Caudate nucleus (tissue), 63 donors: ENCODE measurements at places on chromosomes 3 and 15.

DNA sequence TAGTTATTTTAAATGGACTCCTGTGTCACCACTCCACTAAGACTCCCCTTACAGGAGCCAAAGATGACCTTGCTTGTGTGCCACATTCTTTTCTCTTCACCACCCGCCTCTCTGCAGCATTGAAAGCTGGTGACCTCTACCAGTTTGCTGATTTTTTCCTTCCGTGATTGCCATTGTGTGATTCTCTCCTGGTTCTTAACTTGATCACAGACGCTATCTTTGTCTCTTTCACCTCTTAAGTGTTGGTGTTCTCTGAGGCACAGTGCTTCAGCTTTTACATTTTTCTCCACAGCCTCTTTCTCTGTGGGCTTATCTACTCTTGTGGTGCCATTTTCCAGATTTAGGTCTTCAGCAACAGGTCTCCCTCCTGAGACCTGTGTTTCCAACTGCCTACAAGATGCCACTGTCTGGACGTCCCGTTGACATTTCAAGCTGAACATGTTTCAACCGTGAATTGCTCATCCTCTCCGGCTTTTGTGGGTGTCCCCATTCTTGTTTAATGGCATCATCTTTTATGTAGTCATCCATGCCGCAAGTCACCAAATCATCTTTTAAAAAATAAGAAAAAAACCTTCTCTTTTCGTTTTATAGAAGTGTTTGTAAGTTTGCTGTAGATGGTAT is 26.5 kb downstream of the IQGAP1 start:
- no peak for DNase-seq

- DNase-seq, result no peak
Measured at GRCh38 chr3:94064243-94064860, 1.5 kb downstream of the NSUN3 start.

- DNase-seq, result no peak
Measured at GRCh38 chr15:70493787-70494516, 269.4 kb downstream of the UACA start.

GRCh38 chr15:23503980-23504379 is 56.9 kb upstream of the GOLGA6L2 start:
- DNase-seq, result no peak

DNA sequence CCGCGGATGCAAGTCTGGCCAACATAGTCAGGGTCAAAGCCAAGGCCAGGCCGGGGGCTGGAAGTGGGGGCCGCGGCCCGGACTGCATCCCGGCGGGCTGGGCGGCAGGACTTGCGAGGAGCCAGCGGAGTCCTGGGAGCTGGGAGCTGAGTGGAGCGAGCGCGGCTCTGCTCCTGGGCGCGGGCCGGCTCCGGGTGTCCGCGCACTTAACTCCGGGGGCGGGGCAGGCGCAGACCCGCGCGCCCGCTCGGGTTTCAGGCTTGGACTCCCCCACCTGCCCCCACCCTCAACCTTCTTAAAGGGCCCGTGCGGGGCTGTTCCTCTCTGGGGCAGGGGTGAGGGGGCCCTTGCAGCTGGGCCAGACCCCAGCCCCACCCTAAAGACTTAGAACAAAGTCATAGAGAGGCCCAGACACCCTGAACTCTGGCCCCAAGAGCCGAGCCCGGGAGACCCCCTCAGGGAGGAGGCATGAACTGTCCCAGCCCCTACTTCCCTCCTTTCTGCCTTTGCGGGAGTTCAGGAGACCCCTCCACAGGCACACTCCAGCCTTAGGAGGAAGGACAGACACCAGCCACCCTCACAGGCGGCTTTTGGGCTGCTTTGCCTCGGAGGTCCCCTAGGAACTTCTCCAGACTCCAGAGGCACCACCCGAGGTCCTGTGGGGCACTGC is at the start of gene CSPG4:
Gene CSPG4 (minus strand): TSS at position 181 of the 670 bp plus-strand sequence. CDS start 93 bp downstream, at position 88.
- no peak for DNase-seq
